ENCODE measurements at places on chromosomes 12 and 14.

- no peak for DNase-seq
Measured at GRCh38 chr12:14960548-14961465, 594 bp downstream of the ARHGDIB start.

- no peak for DNase-seq
Measured at GRCh38 chr14:101115652-101116051, 212.1 kb upstream of the RTL1 start.

DNA sequence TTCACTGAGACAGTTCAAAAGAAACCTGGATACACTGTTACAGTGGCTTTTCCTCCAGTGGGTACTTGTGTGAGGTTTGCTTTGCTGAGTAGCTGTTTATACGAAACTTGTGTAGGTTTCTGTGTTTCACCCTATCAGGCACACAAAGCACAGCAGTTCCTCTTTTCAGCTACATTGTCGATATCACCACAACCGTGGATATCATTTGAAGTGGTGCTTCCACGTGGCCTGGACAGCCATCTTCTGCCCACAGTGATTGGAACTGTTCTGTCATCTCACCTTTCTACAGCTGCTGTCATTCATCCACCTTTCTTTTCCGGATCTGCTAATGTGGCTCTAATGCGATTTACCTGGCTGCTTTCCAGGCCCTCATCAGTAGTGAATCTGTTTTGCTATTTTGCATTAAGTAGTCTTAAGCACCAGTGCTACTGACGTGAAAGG lies 368.8 kb downstream of the SYT1 start:
- DNase-seq = no peak

GRCh38 chr12:3223601-3224529 lies 146.7 kb downstream of the TSPAN9 start:
- no peak for DNase-seq

DNA sequence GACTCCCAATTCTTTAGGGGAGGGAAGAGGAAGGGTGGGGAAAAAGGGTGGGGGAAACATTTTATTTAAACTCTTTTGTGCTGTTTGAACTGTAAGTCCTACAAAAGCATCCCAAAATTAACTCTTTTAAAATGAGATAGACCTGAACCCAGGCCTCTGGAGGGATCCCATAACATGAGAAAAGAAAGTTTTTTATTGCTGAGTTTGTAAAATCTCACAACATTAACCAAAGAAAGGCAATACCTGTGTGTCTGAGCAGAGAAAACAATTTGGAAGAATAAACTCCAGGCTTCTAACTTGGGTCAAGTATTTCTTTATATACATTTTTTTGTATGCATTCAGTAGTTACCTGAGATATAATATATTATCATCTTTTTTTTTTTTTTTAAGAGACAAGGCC lies 107.1 kb downstream of the KSR2 start:
- DNase-seq = no peak

DNA sequence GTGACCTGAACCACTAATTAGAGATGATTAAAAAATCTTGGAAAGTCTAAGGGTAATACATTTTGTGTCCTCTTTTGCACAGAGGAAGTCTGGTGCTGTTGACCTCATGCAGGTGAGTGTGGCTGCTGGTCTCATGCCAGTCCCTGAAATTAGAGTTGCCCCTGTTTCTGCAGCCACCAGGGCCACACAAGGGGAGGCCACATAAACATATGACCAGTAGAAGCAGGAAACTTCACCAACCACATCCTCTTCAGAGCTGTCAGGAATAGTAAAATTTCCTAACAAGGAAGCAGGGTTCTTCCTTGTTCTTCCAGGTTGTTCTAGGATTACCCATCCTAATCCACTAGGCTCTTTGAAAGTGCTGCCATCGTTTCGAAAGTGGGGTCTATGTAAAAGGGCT lies 28.3 kb downstream of the PSMA6 start:
- no peak for DNase-seq

GRCh38 chr12:132162508-132163031 lies 18.3 kb downstream of the NOC4L start:
- no peak for DNase-seq

DNA sequence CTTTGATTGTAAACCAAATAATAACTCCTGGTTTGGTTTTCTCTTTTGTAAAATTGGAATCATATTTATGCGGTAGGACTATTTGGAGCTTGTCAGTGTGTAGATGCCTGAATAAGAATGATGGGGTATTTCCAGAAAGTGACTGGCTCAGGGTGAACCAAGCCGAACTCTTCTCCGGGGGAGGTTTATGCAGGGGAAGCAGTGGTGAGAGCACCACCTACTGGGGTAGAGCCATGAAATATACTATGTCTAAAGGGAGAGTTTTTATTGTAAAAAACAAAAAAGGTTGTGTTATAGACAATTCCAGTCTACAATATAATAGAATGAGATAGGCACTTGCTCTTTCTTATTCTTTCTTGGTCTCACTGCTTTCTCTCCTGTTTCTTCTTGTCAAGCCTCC lies 222.9 kb upstream of the SLC16A7 start:
- DNase-seq = no peak

DNA sequence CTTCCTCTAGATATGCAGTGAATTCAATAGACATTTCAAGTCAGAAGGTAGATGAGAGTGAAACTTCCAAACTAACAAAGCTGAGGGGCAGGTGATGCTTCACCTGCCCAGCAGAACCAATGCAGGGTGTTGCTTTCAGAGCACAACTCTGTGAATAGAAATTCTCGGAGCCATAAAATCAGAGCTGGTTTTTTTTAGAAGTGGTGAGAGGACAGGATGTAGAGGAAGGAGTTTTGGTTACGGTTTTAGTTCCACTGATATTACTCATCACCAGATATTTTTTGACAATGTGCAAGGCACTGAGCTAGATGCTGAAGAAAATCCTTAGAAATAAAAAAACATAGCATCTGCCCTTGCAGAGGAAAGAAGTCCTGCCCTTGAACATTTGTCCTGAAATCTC lies 62.2 kb downstream of the BMP4 start:
- no peak for DNase-seq

DNA sequence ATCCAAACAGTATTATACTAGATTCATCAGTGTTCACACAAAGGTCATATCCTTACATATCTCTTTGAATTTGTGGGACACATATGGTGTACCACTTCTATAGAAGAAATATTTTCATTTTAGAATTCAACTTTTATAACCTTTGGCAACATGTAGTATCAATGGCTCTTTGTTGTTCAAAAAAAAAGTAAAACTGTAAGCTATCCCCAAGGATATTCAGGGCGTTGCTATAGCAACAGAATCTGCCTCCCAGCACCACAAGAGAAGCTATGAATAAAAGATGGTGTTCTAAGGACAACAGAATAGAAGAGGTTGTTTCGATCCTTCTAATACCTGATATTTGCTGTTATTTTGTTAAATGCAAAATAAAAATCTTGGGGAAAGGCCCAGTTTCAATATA lies 139.3 kb downstream of the BRMS1L start:
- DNase-seq = no peak

GRCh38 chr12:94762259-94762942 lies 112.0 kb upstream of the TMCC3 start:
- DNase-seq = no peak

- DNase-seq = no peak
Measured at GRCh38 chr12:52495389-52495788, 2.3 kb upstream of the KRT6A start.

- no peak for DNase-seq
Measured at GRCh38 chr12:64600164-64600561, 10.1 kb upstream of the RASSF3 start.

DNA sequence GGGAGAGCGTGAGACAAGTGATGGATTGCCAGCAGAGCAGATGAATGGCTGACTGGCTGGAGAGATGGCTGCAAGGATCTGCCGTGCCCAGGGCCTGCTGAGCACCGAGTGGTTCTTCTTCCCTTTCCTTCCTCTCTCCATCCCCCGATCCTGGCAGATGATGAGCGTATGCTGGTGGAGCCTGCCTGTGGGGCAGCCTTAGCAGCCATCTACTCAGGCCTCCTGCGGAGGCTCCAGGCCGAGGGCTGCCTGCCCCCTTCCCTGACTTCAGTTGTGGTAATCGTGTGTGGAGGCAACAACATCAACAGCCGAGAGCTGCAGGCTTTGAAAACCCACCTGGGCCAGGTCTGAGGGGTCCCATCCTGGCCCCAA lies 15.5 kb downstream of the SDSL start:
- DNase-seq = no peak

DNA sequence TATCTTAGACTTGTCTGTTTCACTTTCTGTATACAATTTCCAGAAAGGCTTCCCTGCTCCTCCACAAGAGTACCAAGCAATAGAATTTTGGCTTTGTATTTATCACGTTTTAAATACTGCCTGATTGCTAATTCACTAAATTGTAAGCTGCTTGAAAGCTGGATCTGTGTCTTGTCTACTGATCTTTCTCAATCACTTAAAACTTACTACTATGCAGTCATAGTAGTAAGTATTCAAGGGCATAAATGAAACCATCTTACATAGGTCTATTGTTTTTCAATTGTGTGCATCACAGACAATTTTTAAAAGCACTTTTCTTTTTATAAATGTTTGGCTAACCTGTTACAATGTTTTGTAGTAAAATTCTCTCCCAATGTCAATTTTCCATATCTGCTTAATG lies 1.2 kb upstream of the GLIPR1L2 start:
- no peak for DNase-seq

DNA sequence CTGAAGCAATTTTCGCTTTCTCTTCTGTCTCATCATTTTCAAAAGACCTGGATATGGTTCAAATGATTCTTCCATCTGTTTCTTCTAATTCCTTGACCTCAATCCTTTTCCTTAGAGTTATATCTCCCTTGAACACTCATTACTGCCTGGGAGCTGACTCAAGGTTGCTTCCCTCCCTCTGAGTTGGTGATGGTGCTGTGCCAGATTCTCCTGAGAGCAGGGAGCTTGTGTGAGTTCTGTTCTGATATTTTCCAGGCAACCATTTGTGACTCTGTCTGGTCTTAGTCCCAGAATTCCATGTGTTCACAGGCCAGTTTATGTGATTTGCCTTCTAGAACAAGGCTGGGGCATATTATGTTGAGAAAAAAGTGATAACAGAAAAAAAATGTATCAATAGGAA lies 505.1 kb upstream of the SYT1 start:
- DNase-seq = no peak

GRCh38 chr12:32611986-32612385 lies 67.1 kb upstream of the DNM1L start:
- DNase-seq = no peak

DNA sequence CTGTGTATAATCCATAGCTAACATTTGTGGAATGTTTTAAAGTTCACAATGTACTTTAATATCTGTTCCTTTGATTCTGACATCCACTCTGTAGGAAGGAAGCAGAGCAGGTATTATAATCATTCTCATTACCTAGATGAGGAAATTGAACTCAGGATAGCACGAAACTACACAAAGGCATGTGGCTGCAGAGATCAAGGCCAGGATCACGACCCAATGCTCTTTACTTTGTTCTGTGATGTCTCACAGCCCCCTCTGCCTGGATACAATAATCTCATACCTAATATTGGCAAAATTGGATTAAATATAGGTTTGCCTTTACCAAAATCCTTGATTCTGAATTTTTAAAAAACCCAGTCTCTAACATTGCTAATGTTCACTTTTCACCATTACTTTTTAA lies 298.0 kb upstream of the KITLG start:
- DNase-seq = no peak

GRCh38 chr14:72291908-72292688 lies 359.9 kb downstream of the RGS6 start:
- DNase-seq = no peak

DNA sequence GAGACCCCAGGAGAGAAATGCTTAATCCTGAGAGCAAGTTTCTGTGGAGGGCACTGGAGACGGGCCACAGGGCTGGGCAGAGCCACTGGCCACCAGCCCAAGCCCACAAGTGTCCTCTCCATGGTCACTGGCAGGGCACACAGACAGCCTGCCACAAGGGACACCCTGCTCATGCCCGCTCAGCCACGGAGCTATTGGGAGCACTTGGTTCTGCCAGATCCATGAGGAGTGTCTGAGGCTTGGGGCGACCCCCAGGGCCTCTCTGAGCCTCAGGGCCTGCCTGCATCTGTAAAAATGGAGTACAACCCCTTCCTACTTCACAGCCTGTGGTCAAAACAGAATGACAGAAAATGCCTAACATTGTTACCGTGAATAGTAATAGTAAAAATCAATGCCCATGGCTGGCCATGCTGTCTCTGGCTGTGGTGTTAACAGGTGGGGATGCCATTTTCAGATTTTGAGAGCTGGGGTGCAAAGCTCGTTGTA lies 3.2 kb downstream of the PGF start:
- no peak for DNase-seq

All from stimulated activated CD4-positive, alpha-beta T cell treated with anti-CD3 and anti-CD28 coated beads, Interleukin-15, amount 100 ng/mL, for 1 hour (primary cell).